ENCODE measurements at places on chromosomes 13 and 19.

GRCh38 chr19:13302526-13303270 lies 152.5 kb downstream of the IER2 start:
- DNase-seq = no peak

DNA sequence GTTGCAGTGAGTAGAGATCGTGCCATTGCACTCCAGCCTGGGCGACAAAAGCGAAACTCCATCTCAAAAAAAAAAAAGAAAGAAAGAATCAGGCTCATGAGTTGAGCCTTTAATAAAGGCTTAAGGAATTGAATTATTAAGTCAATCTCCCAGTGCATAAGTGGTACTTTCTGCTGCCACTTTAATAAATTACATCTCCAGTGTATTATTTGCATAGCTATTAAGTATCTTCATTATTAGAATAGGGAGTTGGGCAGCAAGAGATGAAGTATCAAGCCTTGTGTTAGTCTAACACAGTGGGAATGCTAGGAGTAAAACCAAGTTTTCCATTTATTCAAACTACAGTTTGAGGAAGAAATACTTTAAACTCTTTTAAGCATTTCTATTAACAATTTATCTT lies 15.6 kb upstream of the FAM124A start:
- no peak for DNase-seq

DNA sequence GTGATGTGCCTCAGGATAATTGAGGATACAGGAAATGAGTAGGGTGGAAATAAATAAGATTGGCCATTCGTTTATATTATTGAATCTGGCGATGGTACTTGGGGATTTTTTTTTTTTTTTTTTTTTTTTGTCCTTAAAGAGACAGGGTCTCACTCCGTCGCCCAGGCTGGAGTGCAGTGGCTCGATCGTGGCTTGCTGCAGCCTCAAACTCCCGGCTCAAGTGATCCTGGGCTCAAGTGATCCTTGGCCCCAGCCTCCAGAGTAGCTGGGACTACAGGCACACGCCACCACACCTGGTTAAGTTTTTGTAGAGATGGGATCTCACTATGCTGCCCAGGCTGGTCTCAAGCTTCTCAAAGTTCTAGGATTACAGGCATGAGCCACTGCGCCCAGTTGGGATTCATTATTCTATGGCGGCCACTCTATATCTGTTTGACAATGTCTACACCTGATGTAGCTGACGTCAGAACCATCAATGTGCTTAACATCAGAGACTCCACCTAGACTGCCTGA lies 2.7 kb upstream of the MAMSTR start:
- no peak for DNase-seq

- DNase-seq = no peak
Measured at GRCh38 chr13:21218351-21219035, 42.0 kb downstream of the MRPL57 start.

DNA sequence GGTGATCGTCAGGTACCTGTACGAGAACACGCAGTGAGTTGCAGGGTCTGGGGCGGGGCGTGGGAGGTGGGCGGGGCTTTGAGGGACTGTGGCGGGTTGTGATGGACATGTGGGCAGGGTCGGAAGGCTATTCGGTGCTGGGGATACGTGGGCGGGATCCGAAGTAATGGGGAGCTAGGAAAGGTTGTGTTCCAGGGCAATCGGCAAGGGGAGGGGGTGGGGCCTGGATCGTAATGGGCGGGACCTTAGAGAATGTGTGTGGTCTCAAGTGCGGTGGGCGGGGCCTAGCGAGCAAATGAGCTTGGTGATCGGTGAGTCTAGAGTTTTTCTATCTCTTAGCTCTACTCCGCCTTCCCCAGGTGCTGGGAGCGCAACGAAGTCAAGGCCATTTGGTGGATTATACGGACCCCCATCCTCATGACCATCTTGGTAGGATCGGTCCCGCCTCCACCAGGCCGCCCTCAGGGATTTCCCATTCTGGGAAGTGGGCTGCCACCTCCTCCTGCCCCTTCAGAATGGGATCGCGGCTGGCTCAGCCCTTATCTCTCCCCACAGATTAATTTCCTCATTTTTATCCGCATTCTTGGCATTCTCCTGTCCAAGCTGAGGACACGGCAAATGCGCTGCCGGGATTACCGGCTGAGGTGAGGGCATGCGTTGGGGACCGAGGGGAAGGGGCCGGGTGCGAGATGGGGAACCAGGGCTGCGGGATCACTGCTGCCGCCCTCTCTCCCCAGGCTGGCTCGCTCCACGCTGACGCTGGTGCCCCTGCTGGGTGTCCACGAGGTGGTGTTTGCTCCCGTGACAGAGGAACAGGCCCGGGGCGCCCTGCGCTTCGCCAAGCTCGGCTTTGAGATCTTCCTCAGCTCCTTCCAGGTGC lies 9.6 kb downstream of the GIPR start:
- peak; percentile 42 for DNase-seq

GRCh38 chr19:35978832-35979365 lies 16.1 kb upstream of the SDHAF1 start:
- no peak for DNase-seq

DNA sequence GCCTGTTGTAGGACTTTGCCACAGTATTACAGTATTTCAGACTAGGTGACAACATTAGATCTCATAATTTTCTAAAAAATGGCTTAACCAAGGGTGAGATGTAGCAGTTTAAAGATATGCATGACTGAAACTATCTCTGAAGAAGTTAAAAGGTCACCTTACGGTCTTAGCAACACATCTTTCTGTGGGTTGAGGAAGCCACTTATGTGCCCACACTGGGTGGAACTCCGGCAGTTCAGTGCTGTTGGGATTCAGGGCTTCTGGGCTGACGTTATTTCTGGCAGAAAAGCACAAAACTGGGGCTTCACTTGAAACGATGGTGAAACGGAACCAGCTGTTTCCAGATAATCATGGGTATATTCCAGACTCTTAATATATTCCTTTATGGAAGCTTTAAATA lies 697.3 kb downstream of the PCDH9 start:
- no peak for DNase-seq

- no peak for DNase-seq
Measured at GRCh38 chr19:16892436-16892835, 3.6 kb downstream of the F2RL3 start.

GRCh38 chr19:47378246-47378645 lies 29.1 kb downstream of the DHX34 start:
- DNase-seq = no peak

DNA sequence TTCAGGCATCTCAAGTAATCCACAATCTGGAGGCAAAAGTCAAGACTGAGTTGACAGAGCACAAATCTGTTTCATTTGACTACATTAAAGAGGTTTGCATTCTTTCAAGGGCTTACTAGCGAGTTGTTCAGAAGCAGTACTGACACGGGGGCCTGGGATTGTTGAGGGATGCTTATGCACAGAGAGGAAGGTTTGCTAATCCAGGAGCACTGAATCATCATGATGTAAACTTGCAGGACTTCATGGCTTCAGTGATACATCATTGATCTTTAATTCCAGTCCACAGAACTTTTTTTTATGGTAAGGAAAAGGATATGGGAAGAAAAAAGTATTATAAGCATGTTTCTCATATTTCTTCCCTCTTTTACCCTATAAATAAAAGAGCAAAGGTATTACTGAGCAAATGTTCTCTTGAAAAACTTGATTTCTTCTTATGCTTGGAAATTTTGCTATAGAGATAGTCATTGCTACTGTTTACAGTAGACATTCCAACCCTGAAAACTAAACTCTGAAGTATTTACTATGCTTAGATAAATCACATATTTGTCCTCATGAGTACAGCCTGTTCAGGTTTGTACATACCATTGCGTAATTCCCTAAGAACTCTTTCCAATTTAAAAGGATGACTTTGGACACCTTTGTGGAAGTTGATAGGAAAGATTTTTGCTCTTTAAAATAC lies 65.8 kb upstream of the KPNA3 start:
- no peak for DNase-seq

GRCh38 chr13:43223216-43223615 lies 199.8 kb downstream of the DNAJC15 start:
- no peak for DNase-seq

DNA sequence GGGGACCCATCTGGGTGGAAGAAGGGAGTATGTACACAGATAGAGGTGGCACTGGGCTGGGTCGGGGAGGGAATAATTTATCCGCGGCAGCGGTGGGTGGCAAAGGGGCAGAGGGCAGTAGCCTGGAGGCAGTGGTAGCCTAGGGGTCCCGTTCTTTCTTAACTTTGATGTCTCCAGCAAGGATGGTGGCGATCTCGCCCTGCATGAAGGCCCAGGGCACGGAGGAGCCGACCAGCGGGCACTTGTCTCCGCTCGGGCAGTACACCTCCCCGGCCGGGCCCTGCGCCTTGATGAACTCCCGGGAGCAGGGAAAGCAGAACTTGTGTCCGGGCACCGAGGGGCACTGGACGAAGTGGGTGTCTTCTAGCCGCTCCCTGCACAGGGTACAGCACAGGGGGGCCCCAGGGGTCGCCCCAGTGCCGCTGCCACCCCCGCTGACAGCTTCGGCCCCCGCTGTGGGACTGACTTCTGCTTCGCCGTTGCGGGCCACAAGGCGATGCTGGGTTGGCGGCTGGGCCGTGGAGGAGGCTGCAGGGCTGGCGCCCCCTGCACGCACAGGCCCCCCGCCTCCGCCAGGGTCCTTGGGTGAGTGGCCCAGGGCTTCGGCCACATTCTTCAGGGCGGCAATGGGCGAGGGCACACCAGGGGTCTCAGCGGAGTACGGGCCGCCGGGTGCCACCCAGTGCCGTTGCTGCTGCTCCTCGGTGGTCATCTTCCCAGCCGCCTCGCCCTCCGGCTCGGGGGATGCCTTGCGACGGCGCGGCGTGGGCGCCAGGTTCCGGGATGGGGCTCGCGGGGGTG lies 1.9 kb downstream of the IRF2BP1 start:
- no peak for DNase-seq

DNA sequence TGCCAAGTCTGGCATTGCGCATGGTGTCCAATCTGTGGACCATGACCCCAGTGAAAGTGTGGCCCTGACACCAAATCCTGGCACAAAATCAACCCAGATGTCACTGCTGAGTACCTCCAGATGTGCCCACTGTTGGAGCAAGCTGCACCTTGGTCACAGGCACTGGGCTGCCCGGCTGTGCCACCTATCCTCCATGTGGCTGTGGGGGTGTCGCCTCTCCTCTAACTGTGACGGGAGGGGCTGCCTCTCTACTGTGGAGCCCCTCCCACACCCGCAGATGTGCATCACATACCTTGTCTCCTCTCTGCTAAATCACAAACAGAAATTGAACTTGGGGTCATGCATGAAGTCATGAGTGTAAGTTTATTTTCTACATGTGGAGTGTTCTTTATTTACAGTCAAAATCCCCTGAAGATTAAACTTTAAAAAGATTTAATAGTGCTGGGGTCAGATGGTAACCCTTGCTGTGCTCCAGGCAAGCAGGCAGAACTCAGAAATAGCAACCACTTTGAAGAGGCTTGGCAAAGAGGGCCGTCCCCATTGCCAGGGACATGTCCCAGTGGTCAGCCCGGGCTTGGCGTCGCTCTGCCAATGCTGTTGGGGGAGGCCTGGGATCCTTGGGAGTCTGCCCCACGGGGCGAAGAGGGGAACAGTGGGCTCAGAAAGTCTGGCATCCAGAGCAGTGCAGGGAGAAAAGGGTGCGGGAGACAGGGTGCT lies 46.4 kb upstream of the ZNF536 start:
- DNase-seq = no peak

DNA sequence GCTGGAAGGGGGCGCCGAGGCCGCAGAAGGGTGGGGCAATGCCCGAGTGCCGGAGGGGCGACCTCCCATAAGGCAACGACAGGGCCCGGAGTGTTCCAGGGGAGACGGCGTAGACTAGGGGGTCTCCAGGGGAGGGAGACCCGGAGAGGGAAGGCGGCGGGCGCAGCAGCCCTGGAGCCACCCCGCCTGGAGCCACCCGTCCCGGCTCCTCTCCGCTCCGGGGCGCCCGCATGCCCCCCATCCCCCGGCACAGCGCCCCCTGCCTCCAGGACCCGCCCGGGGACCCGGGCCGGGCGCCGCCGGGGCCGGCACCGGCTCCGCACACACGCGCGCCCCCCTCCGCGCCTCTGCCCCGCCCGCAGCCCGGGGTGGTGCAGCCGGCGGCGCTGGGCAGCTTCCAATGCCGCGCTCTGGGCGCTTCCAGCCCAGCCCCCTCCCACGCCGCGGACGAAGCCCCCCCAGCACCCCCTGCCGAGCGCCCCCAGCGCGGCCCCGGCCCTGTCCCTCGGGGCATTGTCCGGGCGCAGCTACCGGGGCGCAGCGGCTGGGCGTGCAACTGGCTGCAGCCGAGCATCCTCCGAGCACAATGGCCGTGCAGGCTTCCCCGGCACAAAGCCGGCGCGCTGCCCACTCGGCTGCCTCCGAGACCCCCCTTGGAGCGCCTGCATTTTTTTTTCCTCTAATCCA lies 519 bp downstream of the PTPRS start:
- DNase-seq = no peak

GRCh38 chr19:1715540-1715939 lies 37.8 kb upstream of the ONECUT3 start:
- DNase-seq = no peak

DNA sequence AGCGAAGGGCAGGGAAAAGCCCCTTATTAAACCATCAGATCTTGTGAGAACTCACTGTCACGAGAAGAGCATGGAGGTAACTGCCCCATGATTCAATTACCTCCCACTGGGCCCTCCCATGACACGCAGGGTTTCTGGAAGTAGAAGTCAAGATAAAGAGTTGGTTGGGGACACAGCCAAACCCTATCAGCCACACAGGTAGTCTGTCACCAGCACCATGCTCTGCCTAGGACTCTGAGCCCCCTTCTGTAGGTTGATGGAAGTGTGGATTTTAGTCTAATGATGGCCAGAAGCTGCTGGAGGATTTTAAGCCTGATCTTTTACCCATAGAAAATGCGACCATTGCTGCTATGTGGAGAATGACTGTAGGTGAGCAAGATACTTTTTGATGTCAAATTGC lies 60.8 kb downstream of the ARHGEF7 start:
- no peak for DNase-seq

- DNase-seq = no peak
Measured at GRCh38 chr13:112204346-112205327, 137.7 kb downstream of the SOX1 start.

DNA sequence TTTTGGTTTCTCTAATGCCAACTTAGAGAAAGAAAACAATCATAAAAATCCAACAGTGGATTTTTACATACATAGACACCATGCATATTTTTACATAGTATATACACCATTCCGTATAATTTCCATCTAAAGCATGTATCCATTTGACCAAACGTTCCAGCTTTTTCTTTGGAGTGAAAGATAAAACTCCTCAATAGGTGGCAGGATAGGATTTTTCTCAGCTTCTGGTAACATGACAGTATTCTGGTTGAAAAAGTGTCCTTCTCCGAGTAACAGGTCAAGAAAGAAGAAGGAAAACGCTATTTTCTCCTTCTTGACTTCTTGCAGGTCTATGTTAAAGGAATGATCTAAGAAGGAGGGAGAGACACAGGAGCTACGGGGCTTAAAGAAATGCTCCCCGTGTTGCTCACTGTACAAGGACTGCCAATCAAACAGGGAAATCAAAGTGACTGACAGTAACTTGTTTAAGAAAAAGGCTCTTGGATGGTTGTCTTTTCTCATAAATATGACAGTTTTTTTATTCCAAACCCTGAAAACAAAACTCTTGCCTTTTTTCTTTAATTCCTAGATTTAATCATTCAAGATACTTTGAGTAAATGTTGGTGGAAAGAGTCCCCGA lies 11.5 kb downstream of the FLT1 start:
- DNase-seq = no peak

GRCh38 chr13:30844548-30845296 lies 61.3 kb upstream of the MEDAG start:
- no peak for DNase-seq
